Fibroblast of the conjunctiva (primary cell): ENCODE measurements at places on chromosomes 7 and 10.

- DNase-seq: peak; percentile 39
Observed at GRCh38 chr10:36602374-36602773, 523.0 kb upstream of the ANKRD30A start.

DNA sequence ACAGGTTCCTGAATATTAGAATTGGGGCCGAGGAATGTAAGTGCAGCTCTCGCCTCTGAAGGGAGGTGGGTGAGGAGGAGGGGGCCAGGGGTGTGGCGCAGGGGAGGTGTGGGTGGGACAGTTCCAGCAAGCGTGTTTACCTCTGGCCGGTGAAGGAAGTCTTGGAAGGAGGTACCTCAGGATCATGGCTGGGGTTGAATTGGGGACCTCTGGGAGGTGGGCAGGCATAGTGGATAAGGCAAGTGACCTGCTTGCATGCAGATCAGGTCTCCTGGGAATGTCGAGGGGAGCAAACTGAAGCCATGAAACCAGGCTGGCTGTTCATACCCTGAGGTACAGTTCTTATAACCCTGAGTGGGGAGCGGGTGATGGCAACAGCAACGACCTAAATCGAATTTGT, 2.0 kb downstream of the ZNF775 start:
- DNase-seq: no peak

GRCh38 chr10:42941295-42941644, 135.6 kb upstream of the RET start:
- no peak for DNase-seq

GRCh38 chr7:31917256-31917655, 153.0 kb downstream of the PDE1C start:
- DNase-seq: no peak

- no peak for DNase-seq
Observed at GRCh38 chr7:85230623-85231022, 43.8 kb upstream of the SEMA3D start.

DNA sequence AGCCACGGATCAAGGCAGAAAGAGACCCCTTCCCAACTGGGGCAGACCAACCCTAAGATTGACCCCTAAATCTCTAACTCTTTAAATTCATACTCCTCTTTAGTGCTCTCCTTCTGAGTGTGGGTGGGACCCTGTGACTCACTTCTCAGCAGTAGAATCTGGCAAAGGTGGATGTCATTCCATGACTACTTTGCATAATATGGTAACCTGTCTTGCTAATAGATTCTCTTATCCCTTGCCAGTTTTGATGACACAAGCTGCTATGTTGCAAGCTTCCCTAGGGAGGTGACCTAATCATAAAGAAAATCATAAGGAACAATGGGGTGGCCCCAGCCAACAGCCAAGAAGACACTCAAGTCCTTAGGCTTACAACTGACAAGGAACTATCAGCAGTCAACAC, 155.4 kb upstream of the VWC2 start:
- no peak for DNase-seq

GRCh38 chr7:46492466-46492865, 571.4 kb upstream of the IGFBP3 start:
- no peak for DNase-seq

DNA sequence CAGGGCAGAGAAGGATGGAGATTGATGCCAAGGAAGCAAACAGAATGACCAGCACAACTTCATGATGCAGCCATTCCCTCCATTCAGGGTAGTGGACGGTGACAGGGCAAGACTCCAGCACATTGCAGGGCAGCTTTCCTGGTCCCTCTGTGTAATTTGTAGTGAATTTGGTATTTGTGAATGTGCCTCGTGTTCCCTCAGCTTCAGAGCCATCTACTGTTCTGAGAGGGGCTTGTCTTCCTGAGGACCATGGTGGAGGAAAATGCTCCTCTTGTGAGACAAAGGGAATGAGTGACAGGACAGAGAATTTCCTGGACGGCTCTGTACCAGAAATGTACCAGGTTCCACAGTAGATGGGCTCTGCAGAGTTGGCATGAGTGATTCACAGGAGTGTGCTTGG, 132.1 kb downstream of the ADRA2A start:
- DNase-seq: no peak

DNA sequence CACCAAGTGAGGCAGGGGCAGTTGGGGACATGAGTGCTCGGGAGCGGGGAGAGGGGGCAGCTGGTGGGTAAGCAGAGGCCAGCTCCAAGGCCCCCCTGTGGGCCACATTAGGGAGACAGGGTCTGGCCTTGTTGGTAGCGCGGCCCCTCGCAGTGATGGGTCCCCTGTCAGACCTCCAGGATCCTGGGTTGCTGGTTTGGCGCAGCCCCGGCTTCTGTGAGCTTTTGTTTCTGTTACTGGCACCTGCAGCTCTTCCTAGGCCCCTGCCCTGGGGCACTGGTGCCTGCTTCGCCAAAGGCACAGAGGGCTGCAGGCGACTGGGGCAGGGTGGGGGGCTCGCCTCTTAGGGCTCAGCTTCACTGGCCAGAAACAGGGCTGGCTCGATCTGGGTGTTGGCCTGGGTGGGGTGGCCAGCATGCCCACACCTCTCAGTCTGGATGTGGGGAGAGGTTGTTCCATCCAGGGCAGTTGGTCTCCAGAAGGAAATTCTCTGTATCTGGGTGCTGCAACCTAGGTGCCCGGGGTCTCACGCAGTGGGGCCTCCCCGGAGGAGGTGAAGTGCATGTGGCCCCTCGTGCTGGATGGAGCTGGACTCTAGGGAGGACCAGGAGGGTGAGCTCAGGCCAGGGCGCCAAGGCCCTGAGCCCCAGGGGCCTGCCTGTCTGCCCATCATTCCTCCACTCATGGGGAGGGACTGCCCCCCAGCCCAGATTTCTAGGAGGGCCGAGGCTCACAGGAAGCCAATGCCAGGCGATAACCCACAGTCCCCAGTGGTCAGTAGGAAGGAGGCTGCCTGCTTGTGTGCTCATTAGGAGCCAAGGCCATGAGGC, 138.6 kb downstream of the LHPP start:
- DNase-seq: no peak

GRCh38 chr7:99958564-99959227, 17.1 kb downstream of the AZGP1 start:
- no peak for DNase-seq

DNA sequence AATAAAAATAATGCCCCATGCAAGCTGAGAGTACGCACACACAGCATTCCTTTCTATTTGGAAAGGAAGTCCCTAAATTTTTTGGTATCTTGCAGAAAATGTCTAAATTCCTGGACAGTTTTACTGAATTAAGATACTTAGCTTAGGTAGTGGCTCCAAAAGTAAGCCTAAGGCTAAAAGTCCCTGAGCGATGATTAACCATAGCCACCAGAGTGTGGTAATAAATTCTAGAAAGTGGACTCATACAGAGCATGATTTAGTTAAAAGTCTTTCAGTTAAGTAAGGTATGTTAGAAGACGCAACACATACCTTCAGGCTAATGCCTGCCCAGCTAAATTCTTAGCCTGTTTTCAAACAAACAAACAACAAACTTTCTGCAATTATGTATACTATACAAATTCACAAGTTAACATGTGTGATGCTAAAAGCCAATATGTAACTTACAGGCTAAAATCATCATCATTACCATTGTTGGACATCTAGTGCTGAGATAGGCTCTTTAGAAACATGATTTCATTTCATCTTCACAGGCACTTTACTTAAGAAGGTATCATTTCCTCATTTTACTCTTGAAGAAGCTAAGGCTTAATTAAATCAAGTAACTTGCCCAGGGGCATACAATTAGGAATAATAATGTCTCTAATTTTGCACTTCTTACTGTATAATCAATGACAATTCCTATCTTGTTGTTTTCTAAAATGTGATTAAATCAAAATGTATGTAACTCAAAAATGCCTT, 261.4 kb upstream of the YAE1 start:
- DNase-seq: no peak

DNA sequence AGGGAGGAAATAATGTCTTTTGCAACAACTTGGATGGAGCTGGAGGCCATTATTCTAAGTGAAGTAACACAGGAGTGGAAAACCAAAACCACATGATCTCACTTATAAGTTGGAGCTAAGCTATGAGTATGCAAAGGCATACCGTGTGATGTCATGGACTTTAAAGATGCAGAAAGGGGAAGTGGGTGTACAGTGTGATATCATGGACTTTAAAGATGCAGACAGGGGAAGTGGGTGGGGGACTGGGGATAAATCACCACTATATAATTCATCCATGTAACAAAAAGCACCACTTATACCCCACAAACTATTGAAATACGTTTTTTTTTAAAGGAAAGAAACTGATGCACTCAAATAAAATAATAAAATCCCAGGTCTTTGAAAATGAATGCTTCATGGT, 29.5 kb downstream of the LYZL2 start:
- no peak for DNase-seq

- no peak for DNase-seq
Observed at GRCh38 chr7:29843093-29843492, 36.8 kb downstream of the WIPF3 start.

GRCh38 chr10:46527241-46527811, 29.1 kb downstream of the GPRIN2 start:
- DNase-seq: no peak

DNA sequence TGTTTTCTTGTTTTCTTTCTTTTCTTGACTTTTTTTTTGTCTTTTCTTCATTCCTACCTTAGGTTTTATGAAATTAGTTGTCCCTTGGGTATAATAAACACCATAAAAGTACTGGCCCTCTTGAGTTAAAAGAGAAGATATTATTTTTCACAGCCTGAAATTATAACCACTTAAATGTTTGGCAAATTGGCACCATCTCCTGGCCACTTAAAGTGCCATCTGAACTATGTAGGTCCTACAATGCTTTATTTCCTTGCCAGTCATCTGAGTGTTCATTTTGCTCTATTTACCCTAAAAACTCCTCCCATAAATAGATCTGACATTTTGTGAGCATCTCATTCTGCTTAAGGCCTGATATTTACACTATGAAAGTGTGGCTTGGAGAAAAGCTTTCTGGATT, 98.9 kb upstream of the PRKCQ start:
- DNase-seq: no peak

- no peak for DNase-seq
Observed at GRCh38 chr10:133069033-133069525, 18.6 kb upstream of the ADGRA1 start.

- DNase-seq: no peak
Observed at GRCh38 chr10:117761695-117762094, 219.1 kb downstream of the EMX2 start.

GRCh38 chr7:43612599-43613589, 30.0 kb downstream of the STK17A start:
- DNase-seq: peak; percentile 26

- DNase-seq: no peak
Observed at GRCh38 chr7:46153951-46154787, 233.1 kb upstream of the IGFBP3 start.

DNA sequence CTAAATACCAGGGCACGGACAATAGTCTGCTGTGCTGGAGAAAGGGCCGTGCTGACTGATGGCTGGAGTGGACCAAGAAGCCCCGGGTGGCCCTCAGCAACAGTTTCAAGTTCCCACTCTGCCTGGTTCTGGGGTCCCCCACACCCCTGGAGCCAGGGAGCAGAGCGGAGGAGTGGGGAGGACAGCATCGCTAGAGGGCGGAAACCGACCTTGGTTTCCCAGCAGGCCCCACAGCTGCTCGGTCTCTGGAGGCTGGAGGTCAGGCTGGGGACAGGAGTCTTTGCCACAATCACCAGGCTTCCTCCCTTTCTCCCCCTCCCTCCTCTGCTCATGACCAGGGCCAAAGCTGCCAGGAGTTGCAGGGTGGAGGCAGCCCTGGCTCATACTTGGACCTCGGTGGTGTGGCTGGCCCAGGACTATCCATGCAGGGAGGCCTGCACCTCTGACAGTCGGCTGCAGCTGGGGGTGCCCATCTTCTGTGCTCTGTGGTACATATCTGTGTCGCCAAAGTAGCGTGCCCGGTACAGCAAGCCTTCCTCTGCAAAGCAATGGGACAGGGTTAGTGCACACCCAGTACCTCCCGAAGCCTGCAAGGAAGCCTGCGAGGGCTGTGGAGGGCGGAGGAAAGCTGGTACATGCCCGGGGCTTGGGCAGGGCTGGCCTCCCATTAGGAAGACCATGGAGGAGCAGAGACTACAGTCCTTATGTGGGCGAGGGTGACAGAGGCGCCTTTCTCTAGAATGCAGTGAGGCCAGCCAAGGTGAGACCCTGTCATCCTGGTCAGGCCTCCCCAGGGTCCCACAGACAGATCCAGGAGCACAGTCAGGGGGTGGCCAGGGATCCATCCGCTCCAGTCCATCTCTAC, 19.1 kb downstream of the DNAJB12 start:
- DNase-seq: peak; percentile 47

DNA sequence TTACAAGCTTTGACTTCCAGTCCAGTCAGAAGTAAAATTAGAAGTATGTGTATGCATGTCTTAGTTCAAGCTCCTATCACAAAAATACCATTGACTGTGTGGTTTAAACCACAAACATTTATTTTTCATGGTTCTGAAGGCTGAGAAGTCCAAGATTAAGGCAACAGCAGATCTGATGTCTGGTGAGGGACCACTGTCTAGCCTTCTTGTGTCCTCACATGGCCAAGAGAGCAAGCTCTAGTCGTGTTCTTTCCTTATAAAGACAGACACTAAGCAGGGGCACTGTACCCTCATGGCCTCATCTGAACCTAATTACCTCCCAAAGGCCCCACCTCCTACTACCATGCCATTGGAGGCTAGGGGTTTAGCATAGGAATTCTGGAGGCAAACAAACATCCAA, 41.3 kb upstream of the ARL4A start:
- no peak for DNase-seq

- peak; percentile 38 for DNase-seq
Observed at GRCh38 chr10:178208-178607, 43.0 kb downstream of the ZMYND11 start.

DNA sequence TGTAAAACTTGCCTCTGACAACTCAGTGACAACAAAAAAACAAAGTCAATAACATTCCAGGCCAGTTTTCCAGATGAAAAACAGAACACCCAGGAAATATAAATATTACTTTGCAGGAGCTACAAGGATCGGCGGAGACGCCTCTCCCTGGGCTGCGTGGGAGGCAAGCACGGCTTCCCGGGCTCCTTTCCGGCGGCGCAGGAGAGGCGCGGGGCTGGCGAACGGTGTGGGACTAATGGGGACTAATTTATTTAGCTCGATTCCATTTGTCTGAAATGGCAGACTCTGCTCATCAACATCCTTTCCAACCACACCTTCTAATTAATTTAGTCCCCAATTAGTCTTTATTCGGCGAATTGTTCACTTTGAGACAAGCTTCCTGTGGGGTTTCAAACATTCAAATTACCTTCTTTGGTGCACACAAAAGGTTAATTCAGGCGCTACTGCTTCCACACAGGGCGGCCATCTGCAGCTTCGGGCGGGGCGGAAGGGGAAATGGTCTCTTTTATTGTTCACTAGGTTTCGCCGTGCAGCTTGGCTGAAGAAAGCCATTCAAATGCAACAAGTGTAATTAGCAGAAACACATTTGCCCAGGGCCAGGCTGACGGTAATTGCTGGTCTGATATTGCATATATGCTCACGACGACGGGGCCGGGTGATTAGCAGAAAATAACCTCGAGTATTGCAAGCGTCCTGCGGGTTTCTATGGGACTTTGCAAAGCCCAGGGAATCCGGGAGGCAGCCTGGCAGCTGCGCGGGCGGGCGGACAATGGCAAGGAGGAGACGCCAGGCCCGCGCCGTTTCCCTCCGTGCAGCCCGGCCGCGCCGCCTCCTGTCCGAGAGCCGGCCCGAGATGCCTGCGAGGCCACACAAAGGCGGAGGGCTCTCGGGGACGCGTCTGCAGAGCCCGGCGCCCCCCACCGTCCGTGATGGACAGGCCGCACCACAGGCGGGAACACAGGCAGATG, 270.1 kb downstream of the PTPRN2 start:
- DNase-seq: no peak

- no peak for DNase-seq
Observed at GRCh38 chr7:26850193-26850651, 14.2 kb downstream of the SKAP2 start.

GRCh38 chr10:5587151-5588079, 62.7 kb downstream of the CALML3 start:
- no peak for DNase-seq

- no peak for DNase-seq
Observed at GRCh38 chr7:100118388-100119071, 628 bp downstream of the TAF6 start.
